ENCODE measurements at places on chromosomes 1 and 21. TPM values are rescaled to one million over a fixed set of nuclear protein-coding genes. Genes with fewer than 3 reads are reported as not detected.

DNA sequence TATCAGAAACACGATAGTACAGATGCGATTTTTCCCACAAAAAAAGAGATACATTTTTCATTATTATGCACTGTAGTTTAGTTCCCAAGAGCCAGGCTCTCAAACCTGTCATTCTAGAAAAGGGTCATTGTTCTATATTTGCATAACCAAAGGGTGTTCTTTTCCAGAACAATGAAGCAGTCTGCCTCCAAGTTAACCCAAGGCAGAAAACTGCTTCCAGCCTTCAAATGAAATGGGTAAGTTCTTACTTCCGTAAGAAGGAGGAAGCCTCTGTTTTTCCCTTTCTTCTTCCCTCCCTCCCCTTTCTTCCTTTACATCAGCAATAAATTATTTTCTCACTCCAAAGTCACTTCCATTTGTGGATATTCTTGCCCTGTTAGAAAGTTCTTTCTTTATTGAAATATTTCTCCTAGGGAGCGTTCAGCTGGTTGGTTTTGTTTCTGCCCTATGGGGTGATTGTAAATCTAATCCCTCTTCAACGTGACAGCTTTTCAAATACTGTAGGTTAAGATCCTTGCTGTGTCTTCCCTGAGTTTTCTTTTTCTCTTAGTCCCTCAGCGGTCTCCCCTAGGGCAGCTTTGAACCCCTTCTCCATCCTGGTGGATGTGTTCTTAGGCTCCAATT lies 77.3 kb upstream of the PTGFRN start:
- no peak for DNase-seq

- no peak for DNase-seq
Observed at GRCh38 chr1:2640626-2641025, 7.8 kb upstream of the MMEL1 start.

The NMNAT2 gene
- 11.5 TPM for total RNA-seq

The PBX1 gene
- total RNA-seq = 133 TPM

GRCh38 chr1:208129487-208129886 lies 114.7 kb downstream of the PLXNA2 start:
- DNase-seq = no peak

The FHAD1 gene
- 1.9 TPM for total RNA-seq

GRCh38 chr1:118271883-118272282 lies 86.9 kb upstream of the SPAG17 start:
- DNase-seq = no peak

- no peak for DNase-seq
Observed at GRCh38 chr1:5992814-5993555, 760 bp upstream of the NPHP4 start.

DNA sequence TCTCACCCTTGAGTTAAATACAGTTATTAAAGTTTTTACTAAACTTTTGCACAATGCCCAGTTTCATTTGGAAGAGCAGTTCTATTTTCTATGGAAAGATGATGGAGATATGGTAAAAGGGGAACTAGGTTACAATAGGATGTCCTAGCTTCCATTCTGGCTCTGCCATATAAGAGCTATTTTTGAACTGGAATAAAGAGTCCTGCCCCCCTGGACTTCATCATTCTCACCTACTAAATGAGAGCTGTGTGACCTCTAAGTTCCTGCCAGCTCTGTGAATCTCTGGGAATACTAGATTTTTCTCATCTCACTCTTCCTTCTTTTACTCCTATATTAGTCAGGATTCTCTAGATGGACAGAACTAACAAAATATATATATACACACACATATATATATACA lies 106.3 kb downstream of the PRRX1 start:
- no peak for DNase-seq

DNA sequence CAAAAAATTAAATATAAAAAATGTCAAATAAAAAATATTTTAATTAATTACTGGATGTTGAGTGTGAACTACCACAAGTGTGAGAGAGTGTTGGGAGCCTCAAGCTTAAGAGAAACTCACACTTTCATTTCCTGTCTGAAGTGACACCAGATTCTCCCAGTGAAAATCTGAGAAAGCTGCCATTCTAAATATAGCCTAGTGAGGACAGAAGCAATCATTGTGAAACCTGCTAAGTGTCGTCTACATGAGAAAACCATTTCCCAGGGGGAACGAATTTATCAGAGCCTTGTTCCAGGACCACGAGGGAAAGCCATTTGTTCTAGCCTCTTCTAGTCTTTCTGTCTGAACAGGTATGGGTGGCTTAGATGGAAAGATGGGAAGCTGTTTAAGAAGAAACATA lies 329.3 kb upstream of the PRMT6 start:
- no peak for DNase-seq

The HSPA6 gene
- not detected for total RNA-seq

The FCRL2 gene
- not detected for total RNA-seq

- no peak for DNase-seq
Observed at GRCh38 chr1:228445490-228445842, 28.8 kb upstream of the TRIM17 start.
